GM20000 (cell line): ENCODE measurements at places on chromosomes 5 and 9.

DNA sequence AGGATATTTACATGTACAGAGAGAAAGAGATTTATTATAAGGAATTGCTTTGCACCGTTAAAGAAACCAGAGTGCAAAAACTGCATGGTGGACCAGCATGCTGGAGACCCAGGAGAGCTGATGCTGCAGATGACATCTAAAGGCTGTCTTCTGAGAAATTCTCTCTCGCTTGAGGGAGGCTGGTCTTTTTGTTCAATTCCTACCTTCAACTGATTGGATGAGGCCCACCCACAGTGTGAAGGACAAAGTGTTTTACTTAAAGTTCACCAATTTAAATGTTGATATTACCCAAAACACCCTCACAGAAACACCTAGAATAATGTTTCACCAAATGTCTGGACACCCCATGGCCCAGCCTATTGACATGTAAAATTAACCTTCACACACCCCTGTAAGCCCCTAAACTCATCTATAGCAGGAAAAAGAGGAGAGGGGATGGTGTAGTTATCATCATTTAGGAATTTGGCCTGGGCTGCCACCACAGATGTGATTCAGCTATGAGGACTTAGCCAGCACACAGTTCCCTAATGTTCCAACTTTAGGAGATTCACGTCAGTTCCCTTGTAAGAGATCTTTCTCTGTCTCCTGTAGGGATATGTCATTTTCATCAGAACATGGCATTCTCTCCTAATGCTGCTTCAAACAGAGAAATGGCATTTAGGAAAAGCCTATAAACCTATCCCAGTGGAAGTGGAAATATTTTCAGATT lies 358.2 kb upstream of the TLE4 start:
- DNase-seq, result no peak

DNA sequence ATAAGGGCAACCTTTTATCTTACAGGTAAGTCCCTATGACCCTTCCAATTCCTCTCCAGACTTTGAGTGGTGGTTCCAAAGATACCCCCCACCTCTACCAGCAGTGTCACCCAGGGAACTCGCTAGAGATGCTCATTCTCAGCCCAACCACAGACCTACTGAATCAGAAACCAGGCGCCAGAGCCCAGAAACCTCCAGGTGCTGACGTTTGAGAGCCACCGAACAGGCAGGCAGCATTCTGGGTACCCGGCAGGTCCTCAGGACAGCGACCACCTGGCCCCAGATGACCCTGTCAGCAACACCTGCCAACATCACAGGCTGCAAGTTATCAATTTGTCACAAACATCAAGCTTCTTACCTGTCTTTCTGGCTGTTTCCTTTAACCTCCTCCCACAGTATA lies 19.5 kb downstream of the RAPGEF1 start:
- no peak for DNase-seq

- DNase-seq, result no peak
Observed at GRCh38 chr9:3857091-3857490, 331.3 kb upstream of the RFX3 start.

DNA sequence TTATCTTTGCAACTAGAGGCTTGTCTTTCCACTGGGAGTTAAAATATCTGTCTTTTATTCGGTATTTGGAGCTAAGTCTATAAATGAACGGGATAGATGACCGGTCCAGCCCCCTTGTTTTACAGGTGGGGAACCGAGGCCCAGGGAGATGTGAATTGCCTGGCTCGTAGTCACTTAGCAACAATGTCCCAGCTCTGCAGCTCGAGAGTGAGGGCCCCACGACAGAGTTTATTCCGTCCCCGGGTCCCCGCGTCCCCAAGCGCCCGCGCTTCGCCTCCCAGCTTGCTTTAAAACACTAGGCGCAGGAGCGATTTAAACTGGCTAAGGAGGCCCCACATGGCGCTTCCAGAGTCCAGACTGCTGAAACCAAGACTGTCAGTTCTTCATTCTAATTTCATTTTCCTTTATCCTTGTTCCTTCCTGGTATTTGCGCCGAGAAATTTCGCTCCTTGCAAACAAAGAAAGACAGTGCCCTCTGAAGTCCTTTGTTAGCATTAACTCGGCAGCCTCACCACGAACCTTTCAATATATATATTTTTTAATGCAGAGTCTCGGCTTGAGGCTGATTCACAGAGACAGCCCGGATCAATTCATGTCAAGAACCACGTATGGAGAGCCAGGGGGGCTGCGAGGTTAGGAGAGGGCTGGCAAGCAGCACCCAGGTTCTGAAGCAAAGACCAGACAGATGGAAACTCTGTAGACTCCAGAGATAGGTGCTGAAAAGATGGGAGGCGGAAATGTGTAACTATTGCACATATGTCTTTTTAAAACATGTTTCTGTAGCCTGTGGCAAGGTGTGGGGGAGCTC lies 1.4 kb upstream of the ENC1 start:
- peak; percentile 28 for DNase-seq

GRCh38 chr5:55929020-55929799 lies 65.6 kb downstream of the IL6ST start:
- no peak for DNase-seq

DNA sequence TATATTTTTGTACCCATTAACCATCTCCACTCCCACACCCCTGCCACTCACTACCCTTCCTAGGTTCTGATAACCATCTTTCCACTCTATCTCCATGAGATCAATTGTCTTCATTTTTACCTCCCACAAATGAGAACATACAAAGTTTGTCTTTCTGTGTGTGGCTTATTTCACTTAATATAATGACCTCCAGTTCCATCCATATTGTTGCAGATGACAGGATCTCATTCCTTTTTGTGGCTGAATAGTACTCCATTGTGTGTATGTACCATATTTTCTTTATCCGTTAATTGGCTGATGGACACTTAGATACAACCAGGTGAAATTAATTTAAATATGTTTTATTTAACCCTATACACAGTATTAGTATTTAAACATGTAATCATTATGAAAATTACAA lies 552.9 kb downstream of the PDE4D start:
- DNase-seq, result no peak

- no peak for DNase-seq
Observed at GRCh38 chr9:87834357-87834756, 48.3 kb upstream of the SPATA31E1 start.

DNA sequence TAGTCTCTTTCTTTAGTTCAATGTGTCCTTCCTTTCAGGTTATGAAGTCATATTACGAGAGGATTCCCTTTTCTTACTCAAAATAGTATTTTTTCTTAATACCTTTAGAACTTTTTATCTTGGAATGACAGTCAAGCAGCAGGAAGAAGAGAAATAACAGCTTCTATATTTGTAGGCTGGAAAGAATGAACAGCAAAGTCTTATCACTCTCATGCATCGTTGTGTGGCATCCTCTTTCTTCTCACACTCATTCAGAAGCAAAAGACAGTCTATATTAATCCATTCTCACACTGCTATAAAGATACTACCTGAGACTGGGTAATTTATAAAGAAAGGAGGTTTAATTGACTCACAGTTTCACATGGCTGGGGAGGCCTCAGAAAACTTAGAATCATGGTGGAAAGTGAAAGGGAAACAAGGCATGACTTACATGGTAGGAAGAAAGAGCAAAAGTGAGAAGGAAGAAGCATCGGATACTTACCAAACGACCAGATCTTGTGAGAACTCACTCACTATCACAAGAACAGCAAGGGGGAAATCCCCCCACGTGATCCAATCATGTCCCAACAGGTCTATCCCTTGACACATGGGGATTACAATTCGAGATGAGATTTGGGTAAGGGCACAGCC lies 1646.1 kb upstream of the CDH6 start:
- no peak for DNase-seq

DNA sequence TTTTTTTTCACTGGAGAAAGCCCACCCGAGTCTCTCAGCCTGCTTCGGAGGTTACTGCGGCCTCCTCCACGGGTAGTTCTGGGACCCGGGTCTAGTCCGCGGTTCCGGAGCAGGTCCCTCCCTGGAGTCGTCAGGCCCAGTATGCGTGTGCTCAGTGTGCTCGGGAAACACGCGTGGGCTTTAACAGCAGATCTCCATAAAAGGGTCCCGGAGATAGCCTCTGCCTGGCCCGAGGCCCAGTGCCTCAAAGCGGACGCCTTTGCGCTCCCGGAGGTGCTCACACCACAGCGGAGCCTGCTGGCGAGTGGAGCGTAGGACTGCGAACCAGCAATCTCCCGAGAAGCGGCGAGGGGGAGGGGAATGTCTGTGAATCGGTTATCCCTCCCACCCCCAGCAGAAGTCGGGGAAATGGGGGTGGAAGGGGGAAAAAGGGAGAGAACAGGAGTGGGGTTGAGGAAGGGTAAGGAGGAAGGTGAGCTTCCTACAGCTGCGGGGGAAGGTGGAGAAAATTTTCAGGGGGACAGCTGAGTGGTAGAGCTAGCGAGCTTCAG lies 28.7 kb downstream of the CDKN2A start:
- DNase-seq, result peak; percentile 84

DNA sequence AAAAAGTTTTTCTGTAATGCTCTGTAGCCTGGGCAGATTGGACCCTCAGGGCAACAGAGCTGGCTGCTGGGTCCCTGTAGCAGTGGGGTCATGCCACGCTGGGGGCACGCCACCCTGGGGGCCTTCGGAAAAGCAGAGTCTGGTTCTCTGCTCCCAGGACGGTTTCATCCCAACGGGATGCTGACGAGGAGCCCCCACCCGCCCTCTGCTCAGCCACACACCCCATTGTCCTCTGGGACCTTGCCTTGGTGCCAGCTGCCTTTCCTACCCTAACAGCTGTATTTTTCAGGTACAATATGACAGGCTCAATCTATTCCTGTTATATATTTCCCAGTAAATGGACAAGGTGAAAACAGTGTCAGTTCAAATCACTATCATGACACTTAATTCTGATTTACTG lies 29.0 kb upstream of the MVB12B start:
- DNase-seq, result no peak

GRCh38 chr9:107242073-107243030 lies 40.7 kb upstream of the RAD23B start:
- no peak for DNase-seq

DNA sequence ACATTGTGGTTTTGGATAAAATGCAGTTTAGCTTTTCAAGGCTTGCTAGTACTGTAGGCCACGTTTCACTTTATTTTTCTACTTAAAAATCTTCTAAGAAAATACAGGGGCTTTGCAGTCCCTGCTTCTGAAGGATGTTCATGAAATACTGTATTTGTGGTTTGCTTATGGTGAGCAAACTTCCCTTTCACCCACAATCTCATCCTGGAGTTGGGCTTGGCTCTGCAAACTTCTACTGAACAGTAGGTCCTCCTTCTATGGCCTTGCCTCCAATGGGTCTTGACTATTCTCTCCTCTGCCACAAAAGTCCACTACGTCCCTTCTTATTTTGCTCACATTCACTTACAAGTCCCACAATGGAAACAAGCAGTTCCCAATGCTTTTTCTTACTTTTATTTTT lies 502.7 kb upstream of the KLF4 start:
- DNase-seq, result no peak

- no peak for DNase-seq
Observed at GRCh38 chr5:56746553-56747339, 68.6 kb upstream of the MAP3K1 start.

GRCh38 chr9:125652759-125653158 lies 54.2 kb downstream of the MAPKAP1 start:
- no peak for DNase-seq

GRCh38 chr5:68285075-68285840 lies 69.7 kb downstream of the PIK3R1 start:
- peak; percentile 39 for DNase-seq

DNA sequence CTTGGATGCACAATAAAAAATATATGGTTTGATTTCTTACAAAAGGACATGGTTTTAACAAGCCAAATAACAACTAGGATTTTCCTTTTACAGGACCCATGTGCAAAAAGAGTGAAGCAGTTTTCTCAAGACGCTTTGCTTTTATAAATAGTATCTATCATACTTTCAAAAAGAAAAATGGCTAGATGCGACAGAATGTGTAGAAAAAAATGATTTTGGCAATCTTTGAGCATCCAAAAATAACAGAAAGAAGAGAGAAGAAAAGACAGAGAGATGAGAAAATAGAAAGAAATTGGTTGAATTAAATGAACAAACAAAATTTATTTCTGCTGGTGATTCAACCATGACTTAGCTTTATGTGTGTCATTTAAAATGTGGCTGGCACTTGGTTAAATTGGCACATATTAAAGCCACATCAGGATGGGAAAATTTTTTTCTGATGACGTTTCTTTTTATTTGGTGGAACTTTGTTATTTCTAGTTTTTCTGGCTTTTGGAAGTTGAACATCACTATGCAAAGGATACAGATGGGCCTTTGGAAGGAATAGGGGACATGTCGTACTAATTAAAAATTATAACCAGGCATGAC lies 35.6 kb upstream of the NREP start:
- DNase-seq, result no peak

DNA sequence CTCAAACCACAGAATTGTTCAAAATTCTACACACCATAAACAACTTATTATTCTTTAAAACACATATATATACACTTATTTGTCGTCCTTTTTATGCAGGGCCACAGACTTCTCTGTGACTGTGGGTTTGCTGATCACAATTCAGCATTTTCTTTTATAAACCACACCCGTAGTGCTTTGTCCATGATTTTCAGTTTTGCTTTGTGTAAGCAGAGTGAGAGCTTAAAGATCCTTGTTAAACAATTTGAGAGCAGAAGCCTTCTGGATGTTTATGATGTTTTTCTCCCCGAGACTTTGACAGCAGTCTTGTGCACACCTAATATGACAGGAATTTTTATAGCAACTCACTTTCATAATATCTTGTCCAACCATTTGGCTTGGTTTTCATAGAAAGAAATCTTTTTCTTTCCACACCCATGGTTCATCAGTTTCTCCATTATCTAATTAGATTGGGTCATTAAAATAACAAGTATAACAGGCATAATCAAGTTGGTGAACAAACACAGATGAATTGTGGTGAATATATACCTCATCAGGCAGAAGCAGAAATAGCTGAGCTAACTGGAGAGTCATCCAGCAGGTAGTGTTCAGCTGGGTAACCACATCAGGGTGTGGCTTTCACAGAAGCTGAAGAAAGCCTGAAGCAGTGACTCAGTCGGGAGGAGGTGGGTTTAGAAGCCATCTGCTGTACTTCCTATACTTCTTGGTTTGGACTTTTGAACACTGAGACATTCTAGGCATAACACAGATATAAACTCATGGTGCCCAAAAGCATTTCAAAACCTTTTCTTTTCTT lies 232.8 kb downstream of the DOCK8 start:
- peak; percentile 13 for DNase-seq

DNA sequence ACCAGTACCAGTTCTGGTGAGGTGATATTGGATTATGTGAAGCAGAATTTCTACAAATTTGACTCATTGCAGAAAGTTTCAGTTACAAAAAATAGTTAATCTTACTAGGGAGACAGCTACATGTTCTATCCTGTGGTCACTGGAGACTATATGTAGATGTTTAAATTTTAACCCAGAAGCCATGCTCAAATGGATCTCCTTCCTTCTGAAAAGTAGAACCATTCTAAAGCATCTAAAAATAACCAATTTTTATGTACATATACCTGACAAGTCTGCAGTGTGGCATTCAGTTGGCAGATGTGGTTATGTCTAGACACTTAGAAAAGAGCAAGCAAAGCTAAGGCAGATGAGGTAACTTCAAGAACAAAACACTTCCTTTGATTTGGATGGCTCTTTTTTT lies 65.5 kb upstream of the POU4F3 start:
- DNase-seq, result no peak

- DNase-seq, result no peak
Observed at GRCh38 chr9:87263291-87263690, 234.4 kb upstream of the DAPK1 start.
